ENCODE measurements at places on chromosomes 16 and 17.

DNA sequence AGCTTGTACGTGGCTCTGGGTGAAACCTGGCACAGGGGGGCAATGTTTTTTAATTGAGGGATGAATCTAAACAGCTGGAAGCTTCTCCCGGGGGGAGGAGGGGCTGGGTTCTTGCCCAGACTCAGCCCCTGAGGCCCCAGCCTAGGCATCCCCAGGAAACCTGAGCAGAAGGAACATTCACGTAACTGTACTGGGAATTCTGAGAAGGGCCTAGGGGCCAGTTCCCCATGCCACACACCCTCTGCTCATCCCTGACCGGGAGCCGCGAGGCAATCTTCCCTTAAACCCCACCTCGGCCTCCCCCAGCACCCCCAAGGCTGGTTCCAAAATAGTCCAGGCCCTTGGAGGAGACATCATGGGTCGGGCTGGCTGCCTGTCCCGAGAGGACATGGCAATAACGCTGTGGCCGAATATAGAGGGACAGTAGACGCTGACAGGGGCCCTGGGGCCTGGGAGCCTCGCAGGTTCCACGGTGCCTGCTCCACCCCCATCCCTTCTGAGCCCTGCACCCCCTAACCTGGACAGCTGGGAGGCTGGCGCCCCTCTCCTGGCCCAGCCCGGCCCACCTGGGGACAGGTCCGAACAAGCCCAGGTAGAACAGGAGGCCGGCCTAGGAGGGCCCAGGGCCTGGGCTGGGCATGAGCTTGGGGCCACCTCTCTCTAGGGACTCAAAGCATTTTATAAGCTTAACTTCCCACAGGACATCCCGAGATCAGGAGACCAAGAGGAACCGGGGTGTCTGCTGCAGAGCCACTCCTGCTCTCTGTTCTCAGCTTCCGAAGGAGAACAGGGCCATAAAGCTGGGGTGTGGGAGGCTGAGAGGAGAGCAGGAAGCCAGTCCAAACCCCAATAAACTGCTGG is 83.2 kb upstream of the TOB1 start:
- no peak for DNase-seq

DNA sequence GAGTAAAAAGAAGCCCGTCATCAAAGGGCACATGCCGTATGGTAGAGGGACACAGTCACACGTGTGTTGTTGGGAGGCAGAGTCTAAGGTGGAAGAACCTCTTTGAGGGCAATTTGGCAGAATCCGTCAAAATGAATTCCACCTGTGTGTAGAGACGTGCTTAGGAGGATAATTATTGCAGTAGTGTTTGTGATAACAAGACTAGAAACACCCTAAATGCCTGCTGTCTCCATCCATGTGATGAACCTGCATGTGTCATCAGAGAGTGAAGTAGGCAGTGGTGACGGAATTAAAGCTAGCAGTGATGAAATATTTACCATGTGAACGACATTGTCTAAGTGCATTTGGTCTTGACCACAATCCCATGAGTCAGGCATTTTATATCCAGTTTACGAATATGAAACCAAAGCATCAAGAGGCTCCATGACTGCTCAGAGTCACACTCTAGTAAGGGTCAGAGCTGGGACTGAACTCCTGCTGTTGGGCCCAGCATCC is 61.3 kb upstream of the ADORA2B start:
- DNase-seq, result no peak

- DNase-seq, result no peak
These were observed 143.3 kb downstream of the AATF start for GRCh38 chr17:37092071-37092470.

GRCh38 chr17:48378238-48378637 is 51.8 kb downstream of the SKAP1 start:
- no peak for DNase-seq

DNA sequence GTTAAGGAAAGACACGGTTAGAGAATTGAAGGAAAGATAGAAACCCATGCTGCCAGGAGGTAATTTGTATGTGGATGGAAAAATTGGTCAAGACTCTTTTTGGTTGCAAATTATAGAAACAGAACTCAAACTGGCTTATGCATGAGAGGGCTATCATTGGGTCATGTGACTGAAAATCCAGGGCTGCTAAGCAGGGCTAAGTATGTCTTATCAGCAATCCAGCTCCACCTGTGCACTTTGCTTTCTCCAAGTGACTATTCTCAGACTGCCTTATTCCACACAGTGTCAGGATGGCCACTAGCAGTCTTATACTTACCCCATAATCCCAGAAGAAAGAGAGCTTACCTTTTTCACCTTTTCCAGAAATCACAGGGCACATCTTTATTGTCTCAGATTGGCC is 113.5 kb downstream of the CBLN1 start:
- no peak for DNase-seq

DNA sequence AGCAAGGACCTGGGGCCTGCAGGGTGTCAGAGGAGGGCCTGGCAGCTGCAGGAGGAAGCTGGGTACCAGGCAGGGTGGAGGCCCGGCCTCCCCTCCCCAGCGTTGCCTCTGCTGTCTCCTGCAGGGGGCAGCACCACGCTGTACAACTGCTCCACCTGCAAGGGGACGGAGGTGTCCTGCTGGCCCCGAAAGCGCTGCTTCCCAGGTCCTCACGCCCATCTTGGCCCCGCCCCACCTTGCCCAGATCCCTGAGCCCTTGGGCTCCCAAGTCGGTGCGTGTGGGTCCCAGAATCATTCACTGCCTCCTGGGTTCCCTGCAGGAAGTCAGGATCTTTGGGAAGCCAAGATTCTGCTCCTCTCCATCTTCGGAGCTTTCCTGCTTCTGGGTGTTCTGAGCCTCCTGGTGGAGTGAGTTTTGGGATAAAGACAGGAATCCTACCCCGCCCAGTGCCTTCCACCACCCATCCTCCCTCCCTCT is 1.2 kb downstream of the TMEM95 start:
- peak; percentile 83 for DNase-seq

DNA sequence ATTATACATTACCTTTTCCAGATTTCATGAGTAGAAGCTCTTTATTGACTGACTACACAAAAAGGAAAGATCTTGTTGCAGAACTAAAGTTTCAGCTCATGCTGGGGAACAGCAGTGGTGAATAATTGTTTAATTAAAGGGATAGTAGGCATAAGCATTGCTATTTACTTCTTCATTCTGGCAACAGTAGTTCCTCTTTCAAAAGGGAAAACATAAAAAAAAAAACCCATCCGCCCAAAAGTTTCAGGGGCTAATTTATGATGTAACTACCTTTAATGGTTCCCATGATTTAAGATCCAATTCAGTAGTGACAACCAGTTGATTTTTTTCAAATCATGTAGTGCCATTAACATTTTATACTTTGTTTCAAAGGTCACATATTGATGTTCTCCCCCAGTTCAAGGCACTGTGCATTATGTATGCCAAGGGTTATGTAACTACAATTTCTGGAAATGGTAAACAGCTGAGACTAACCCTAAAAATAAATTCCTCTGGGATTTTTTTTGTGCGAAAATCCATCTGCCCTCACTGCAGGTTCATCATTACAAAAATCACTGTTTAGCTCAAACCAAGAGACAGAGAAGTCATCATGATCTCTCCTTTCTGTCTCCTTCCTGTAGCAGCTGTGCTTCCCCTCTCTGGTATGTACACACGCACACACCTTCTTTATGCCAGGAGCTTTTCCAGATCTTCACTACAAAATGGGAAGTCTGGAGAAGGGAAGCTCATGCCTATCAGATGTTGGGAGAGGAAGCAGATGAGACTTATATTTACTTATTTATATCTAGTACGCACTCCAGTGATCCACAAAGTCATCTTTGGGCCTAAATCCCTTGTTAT is 2.2 kb upstream of the PHLPP2 start:
- no peak for DNase-seq

DNA sequence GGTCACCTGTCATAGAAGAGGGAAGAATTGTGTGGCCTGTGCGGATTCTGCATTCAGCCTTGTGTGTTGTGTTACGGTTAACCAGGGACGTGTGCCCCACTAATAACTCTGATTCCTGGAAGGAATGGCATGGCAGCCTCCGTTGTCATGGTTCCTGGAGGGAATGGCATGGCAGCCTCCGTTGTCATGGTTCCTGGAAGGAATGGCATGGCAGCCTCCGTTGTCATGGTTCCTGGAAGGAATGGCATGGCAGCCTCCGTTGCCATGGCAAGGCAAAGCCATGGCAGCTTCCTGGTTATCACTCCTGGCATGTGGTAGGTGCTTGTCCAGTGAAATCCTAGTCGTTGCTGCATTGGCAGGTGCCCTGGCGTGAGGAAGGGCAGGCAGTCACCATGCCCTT is 8.9 kb downstream of the SPG7 start:
- DNase-seq, result no peak

GRCh38 chr17:1820528-1821252 is 9.0 kb downstream of the SMYD4 start:
- DNase-seq, result no peak

DNA sequence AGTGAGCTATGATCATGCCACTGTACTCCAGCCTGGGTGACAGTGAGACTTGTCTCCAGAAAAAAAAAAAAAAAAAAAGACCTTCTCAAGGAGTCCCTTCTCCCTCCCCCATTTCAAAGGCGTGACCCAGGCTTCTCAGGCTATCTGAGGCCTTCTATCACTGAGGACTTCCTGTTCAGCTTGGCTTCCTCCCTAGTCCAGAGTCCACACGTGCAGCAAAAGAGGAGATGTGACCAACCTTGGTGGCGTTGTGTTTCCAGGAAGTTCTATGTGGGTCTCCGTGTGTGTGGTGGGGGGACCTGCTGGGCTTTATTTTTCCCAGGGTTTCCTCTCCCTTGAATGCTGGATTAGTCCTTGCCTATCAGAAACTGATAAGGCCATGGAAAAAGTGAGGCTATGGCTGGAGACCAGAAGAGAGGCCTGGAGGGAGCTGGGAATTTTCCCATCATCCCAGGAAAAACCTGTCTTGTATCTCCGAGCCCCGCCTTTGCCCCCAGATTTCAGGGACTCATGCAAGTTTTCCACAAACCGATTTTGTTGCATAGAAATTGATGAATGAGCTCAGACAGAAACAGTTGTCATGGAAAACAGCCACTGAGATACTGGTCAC is 148.1 kb downstream of the SALL1 start:
- no peak for DNase-seq
